ENCODE measurements at places on chromosomes 5 and 9.

- DNase-seq = no peak
Measured at GRCh38 chr9:122797316-122798063, 2.4 kb upstream of the OR1K1 start.

GRCh38 chr5:66793049-66793448, 196.9 kb downstream of the MAST4 start:
- no peak for DNase-seq

GRCh38 chr9:126383406-126384046, 56.9 kb downstream of the MVB12B start:
- DNase-seq = no peak

DNA sequence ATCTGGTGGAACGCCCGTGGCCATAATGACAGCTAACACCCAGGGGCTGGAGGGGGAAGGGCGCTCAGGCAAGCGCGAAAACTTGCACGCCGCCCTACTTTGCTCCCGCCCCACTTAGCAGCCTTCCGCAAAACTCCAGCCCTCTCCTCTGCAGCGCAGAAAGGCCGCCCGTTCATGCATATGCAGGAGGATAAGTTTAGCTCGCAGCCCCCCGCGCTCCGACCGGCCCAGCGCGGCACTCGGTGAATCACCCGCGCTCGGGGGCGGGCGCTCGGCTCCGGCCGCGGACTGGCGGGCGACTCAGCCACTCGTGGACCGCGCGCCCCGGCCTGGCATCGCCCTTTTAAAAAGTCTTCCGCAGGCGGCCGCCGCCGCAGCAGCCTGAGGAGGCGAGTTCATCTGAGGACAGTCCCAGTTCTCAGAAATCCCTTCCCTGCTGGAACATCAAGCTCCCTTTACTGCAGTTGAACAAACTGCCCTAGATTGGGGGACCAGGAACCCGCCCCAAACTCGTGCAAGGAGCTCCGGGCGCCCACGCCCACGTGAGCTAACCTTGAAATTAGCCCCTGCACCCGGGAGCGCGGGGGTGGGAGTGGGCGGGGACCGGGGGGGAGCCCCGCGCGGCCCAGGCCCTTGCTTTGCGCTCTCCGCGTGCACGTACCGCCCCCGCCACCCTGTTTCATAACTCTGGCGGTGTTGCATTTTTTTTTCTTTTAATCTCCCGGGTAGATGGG, 4.5 kb upstream of the KLF9 start:
- peak; percentile 46 for DNase-seq

DNA sequence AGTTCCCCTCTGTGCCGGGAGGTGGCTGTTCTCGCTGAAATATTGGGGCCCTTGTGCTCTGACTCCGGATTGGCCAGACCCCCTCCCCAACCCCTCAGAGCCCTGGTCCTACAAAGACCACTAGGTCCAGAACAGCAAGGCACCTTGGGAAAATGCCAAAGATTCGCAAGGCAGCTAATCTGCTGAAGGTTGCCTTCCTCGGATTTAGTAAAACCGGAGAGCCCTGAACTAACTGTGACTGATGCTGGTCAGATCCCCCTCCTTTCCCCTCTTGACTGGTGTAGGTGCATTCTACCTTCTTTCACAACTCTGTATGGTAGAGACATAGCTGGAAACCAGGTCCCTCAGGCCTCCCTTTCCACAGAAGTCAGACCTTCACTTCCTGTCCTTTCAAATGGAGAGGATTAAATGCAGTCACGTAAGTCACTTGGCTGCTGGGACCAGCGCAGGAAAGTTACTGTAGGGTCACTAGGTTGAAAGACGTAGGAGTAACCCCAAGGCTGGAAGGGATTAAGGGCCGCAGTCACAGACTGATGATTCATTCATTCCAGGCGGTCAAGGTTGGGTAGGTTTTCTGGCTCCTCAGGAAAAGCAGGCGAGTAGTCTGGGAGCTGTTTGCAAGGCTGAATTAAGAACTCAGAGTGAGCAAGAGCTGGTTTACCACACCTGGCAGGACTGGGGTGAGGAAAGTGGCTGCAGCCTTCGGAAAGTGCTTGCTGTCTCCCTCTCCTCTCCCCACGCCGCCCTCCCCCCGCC, 5.3 kb downstream of the BARX1 start:
- no peak for DNase-seq

DNA sequence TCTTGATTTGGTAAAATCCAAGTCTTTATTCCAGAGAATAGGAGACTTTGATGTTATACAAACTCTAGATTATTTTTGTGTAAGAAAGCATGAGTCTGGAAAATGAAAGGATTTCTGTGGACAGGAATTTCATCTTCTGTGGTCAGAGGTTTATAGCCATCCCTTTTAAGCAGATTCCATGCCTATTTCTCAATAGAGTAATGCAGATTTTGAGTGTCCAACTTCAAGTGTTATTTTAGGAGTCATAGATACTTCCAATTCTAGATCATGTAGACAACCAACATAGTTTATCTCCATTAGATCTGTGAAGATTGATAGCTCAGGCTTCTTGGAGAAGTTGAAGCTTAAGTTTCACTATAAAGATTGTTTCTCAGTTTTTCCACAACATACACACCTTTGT, 379.7 kb downstream of the PSAT1 start:
- no peak for DNase-seq

GRCh38 chr5:88602584-88602983, 280.4 kb downstream of the MEF2C start:
- DNase-seq = no peak

GRCh38 chr9:136899196-136899595, 12.9 kb downstream of the TRAF2 start:
- no peak for DNase-seq

- no peak for DNase-seq
Measured at GRCh38 chr9:87375397-87376073, 122.1 kb upstream of the DAPK1 start.
